Psoas muscle (tissue), 8 donors: ENCODE measurements at places on chromosomes 12 and 14. TPM values are rescaled to one million over a fixed set of nuclear protein-coding genes. Genes with fewer than 3 reads are reported as not detected.

DNA sequence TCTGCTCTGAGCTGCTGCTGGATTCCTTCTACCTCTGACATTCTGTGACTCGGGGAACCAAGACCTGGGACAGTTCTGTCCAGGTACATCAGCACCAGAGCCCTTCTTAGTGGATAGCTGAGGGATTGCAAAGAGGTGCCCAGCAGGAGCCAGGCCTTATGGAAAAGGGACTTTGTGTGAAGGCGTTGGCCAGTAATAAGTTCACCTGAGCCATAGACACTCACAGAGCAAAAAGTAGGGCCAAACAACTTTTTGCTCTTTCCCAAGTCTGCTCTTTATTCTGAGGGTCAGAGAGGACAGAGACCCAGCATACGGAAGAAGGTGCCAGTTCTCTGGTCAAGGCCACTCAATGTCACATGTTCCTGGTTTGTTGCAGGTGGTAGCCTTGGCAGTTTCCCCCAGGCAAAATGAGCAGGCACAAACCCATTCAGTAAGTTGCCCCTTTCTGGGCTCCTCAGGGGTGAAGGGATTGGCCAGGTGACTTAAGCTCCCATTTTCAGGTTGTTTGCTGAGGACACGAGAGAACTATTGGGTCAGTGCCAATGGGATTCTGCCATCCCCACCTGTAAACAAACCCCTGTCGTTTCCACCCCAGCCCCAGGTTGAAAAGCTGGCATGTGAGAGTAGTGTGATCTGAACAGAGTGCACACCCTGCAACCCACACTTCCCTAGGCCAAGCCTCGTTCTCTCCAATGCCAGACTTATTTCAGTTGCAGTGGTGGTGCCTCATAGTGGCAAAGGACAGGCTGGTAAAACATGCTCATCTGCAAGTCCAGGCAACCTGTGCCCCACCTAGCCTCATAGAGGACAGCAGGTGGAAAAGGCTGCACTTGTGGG, 150.3 kb downstream of the SMOC1 start:
- H3K27ac ChIP-seq = no peak overlapping the region
- peaks cover 10% of the 10 kb centered on the region for H3K36me3 ChIP-seq
- no peaks in the 10 kb centered on the region for H3K4me1 ChIP-seq
- DNase-seq = no peak

DNA sequence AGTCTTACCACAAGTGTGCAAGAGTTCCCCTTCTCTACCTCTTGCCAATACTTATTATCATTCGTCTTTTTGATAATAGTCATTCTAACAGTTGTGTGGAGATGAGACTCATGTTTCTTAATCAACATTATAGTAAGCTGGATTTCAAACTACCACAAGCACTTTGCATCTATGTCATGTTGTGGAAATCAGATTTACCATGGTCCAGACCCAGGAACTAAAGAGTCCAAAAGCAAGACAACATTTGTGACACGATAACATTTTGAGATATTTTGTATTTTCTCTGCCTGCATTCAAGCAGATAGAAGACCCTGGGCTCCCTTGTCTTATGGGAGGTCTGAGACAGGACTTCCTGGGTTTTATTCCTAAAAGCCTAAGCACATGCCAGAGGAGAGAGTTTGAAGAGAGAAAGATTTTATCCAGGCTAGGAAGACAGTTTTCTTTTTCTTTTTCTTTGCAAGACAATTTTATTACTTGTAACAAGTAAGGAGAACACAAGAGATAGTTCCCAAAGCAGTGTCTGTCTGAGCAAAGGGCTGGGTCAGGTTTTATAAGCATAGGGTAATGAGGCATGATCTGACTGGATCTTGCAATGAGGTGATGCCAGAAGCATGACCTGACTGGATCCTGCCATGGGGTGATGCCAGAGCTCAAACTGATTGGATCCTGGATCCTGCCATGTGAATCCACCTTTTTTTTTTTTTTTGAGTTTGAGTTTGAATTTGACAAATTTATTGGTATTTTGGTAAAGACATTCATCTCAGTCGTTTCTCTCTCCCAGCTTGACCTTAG, 180.5 kb upstream of the HMGA2 start:
- no peak overlapping the region for H3K27ac ChIP-seq
- no peaks in the 10 kb centered on the region for H3K27me3 ChIP-seq
- H3K4me1 ChIP-seq = no peaks in the 10 kb centered on the region
- no peak overlapping the region for H3K4me3 ChIP-seq
- DNase-seq = no peak

DNA sequence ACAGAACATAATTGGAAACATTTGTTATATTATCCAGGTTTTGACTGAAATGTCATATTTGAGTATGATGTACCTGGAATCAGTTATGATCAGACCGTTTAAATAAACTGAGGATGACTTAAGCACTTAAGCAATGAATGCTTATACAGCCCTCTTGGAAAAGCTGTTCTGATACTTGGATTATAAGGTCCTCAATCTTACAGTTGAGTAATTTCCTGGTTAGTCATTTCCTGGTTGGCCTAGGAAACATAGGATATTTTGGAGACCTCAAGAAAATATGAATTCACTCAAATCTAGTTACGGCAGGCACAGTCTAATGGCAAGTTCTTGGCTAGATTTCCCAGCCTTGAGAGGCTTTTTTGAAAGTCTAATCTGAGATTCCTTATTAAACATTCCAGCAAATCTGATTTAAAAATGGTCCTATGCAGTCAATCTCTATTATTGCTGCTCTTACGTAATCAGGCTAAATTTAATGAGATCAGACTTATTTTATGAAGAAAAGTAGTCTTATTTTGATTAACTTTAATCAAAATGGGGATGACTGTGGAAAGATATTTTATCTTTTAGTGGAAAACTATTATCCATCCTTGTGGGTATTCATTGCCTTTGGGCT, 447.2 kb downstream of the SNAPC1 start:
- no peaks in the 10 kb centered on the region for H3K36me3 ChIP-seq
- H3K4me1 ChIP-seq = no peaks in the 10 kb centered on the region
- H3K27me3 ChIP-seq = no peaks in the 10 kb centered on the region
- DNase-seq = no peak

- peaks cover 23% of the 10 kb centered on the region for H3K4me1 ChIP-seq
- no peak for DNase-seq
- H3K27ac ChIP-seq = no peak overlapping the region
- no peak overlapping the region for H3K4me3 ChIP-seq
- peaks cover 72% of the 10 kb centered on the region for H3K36me3 ChIP-seq
Observed at GRCh38 chr14:75120541-75121291, 6.1 kb downstream of the NEK9 start.

DNA sequence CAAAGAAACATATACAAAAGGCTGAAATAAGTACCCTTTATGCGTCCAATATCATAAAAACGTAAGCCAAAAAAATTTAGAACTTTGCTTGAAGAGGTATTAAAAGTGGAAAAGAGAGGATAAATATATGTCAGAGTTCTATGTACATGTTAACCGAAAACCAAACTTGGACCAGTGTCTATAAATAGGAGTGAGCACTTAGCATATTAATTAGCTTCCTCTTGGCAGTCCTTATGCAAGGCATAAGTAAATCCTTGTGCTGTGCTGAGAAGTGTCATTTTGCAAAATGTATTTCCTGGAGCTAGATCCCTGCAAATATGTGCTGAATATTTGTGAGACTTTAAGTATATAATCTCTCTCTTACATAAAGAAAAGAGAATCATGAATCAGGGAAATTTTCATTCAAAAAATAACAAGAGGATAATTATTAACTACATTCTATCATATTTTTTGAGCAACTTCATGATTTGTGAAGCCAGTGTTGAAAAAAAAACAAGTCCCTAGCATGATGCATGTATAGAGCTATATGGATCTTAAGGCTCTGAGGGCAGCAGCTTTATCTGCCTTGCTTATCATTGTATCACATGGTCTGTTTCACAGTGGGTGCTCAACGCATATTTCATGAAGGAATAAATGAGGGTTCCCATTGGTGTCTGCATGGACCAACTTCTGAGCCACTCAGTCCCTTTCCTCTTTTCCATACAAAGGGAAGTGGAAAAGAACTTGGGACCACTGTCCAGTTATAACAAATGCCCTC, 326.1 kb downstream of the PDZRN4 start:
- no peaks in the 10 kb centered on the region for H3K36me3 ChIP-seq
- no peaks in the 10 kb centered on the region for H3K4me1 ChIP-seq
- DNase-seq = no peak
- H3K27ac ChIP-seq = no peak overlapping the region
- no peaks in the 10 kb centered on the region for H3K27me3 ChIP-seq

- H3K4me3 ChIP-seq = no peak overlapping the region
- H3K27ac ChIP-seq = no peak overlapping the region
- H3K27me3 ChIP-seq = no peaks in the 10 kb centered on the region
- no peaks in the 10 kb centered on the region for H3K4me1 ChIP-seq
- no peaks in the 10 kb centered on the region for H3K36me3 ChIP-seq
Observed at GRCh38 chr12:62221107-62221506, 39.1 kb upstream of the USP15 start.

- no peak for DNase-seq
- no peak overlapping the region for H3K27ac ChIP-seq
- no peak overlapping the region for H3K4me3 ChIP-seq
- no peaks in the 10 kb centered on the region for H3K27me3 ChIP-seq
- peaks cover 10% of the 10 kb centered on the region for H3K4me1 ChIP-seq
Observed at GRCh38 chr12:9068086-9068485, 47.6 kb downstream of the A2M start.

DNA sequence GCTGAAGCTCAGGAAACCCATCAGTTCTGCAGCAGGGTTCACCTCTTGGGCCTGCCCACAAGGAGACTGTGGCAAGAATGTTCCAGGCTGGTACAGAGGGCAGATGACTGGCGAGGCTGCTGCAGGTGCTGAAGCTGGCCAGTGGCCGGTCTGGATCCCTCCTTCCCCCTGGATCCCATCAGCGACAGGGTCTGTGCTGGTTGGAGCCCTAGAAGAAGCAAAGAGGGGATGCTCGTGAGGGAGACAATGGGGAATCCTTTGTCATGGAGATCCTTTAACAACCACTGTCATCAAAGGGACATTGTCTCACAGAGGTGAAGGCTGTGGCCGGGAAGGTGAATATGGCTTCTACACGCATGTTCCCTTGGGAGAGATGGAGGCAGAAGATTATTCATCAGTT, 211.4 kb upstream of the TMEM132C start:
- H3K4me1 ChIP-seq = no peaks in the 10 kb centered on the region
- no peak overlapping the region for H3K27ac ChIP-seq
- DNase-seq = no peak

- no peak overlapping the region for H3K27ac ChIP-seq
- H3K27me3 ChIP-seq = no peaks in the 10 kb centered on the region
- no peak overlapping the region for H3K4me3 ChIP-seq
- no peaks in the 10 kb centered on the region for H3K4me1 ChIP-seq
- H3K36me3 ChIP-seq = no peaks in the 10 kb centered on the region
Observed at GRCh38 chr12:51749206-51749985, 99.1 kb downstream of the FIGNL2 start.

DNA sequence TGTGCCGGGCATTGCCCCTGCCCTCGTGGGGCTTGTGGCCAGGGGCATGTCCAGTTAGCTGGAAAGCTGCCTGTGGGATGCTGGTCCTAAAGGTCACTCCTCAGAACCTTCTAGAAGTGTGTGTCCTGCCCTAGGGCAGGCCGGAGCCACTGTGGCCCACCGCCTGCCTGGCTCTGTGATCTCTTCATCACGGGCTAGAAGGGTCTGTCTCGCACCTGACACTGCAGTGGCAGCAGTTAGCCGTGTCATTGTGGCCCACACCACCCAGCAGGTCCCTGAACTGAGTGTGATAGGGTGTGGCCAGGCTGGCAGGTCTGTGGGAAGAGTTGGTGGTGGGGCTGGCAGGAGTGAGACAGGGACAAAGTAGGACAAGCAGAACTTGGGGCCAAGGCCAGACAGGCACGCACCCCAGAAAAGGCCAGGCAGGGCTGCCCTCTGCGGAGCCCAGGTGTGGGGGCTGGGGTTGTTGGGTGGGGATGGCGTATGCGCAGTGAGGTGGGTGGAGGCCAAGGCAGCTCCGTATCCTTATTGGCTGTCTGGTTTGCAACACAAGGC, 41.2 kb downstream of the ADGRD1 start:
- H3K27me3 ChIP-seq = no peaks in the 10 kb centered on the region
- no peaks in the 10 kb centered on the region for H3K36me3 ChIP-seq
- H3K4me3 ChIP-seq = no peak overlapping the region
- no peak for DNase-seq
- H3K27ac ChIP-seq = no peak overlapping the region

DNA sequence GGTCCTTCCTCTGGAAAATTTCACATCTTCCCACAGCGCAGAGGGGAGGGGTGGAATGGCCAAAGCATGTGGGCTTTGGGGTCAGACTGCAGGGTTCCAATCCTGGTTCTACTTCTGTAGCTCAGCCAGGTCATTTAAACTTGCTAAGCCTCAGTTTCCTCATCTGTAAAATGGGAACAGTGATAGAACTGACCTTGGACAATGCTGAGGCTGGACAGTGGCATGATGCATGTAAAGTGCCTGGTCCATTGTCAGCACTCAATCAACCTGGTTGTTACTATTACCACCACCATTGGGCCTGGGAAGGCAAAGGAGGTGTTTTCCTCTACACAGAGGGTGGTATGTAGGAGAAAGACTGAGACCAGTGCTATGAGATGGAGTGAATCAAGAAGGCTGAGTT, 162.8 kb downstream of the VRK1 start:
- no peaks in the 10 kb centered on the region for H3K27me3 ChIP-seq
- H3K4me1 ChIP-seq = no peaks in the 10 kb centered on the region
- no peak for DNase-seq
- no peak overlapping the region for H3K27ac ChIP-seq
- no peaks in the 10 kb centered on the region for H3K36me3 ChIP-seq

DNA sequence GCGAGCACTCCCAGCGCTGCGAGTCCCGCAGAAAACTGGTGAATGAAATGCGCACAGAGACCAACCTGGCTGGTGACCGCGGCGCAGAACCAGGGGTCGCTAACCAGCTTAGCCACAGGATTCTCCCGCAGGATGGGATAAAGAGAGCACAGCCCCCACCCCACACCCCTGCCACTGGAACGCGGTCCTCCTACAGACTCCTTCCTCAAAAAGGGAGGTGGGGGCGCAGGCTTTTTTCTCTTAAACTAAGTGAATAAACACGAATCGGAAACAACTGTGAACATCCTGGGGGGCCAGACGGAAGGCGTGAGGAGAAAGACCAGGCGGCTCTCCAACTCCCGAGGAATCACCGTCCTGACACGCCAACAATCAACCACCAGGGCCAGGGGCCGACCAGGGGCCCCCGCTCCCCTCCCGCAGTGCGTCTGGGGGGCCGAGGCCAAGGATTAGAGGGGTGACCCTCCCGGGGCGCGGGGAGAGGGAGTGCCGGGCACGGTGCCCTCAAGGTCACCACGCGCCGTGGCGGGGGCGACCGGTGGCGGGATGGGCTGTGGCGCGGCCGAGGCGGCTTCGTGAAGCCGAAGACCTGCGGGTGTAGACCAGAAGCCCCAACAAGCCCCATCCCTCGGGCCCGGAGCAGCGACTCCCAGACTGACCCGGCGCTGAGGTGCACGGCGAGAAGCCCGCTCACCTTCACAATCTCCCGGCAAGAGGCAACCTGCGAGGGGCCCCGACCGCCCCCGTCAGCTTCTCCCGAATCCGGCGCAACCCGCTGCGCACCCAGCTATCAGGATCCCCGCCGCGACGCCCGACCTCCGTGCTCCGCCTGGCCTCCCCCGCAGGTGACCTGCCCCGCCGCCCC, 704 bp downstream of the ATP2B1 start:
- H3K4me1 ChIP-seq = peaks cover 37% of the 10 kb centered on the region
- H3K36me3 ChIP-seq = no peaks in the 10 kb centered on the region
- peak overlapping the region; percentile 91 for H3K4me3 ChIP-seq
- peak overlapping the region; percentile 94 for H3K27ac ChIP-seq

CLECL1 gene
- not detected for total RNA-seq

GLIPR1L2 gene
- total RNA-seq = 1.3 TPM

AGAP2 gene
- 4.4 TPM for total RNA-seq

CIROP gene
- total RNA-seq = not detected

IL31 gene
- not detected for total RNA-seq

PDE3A gene
- 2.4 TPM for total RNA-seq

OTOGL gene
- 0.30 TPM for total RNA-seq

DDIT3 gene
- total RNA-seq = 23.6 TPM

SLCO1B1 gene
- total RNA-seq = not detected

FOXM1 gene
- total RNA-seq = 0.15 TPM

NEUROD4 gene
- not detected for total RNA-seq

RNASE7 gene
- total RNA-seq = 0.15 TPM
